ENCODE measurements at places on chromosomes 6 and 20. TPM values are rescaled to one million over a fixed set of nuclear protein-coding genes. Genes with fewer than 3 reads are reported as not detected.

MATN4 gene
- total RNA-seq = not detected

SLC24A3 gene
- 3.3 TPM for total RNA-seq

PRRT1 gene
- 0.49 TPM for total RNA-seq

PRR18 gene
- not detected for total RNA-seq

TSBP1 gene
- not detected for total RNA-seq

PLAGL1 gene
- 3.3 TPM for total RNA-seq

GRCh38 chr6:13066050-13066449 lies 262.3 kb downstream of the TBC1D7 start:
- no peaks in the 10 kb centered on the region for H3K4me1 ChIP-seq
- no peaks in the 10 kb centered on the region for H3K36me3 ChIP-seq
- no peak for DNase-seq
- H3K27me3 ChIP-seq = no peaks in the 10 kb centered on the region
- H3K4me3 ChIP-seq = no peak overlapping the region
- no peak overlapping the region for H3K27ac ChIP-seq

GRCh38 chr20:50449738-50450492 lies 60.3 kb upstream of the PTPN1 start:
- peaks cover 10% of the 10 kb centered on the region for H3K4me1 ChIP-seq
- DNase-seq = no peak
- H3K4me3 ChIP-seq = no peak overlapping the region
- no peak overlapping the region for H3K27ac ChIP-seq
- no peaks in the 10 kb centered on the region for H3K27me3 ChIP-seq
- no peaks in the 10 kb centered on the region for H3K36me3 ChIP-seq

GRCh38 chr20:46552460-46553420 lies 2.3 kb upstream of the OCSTAMP start:
- no peaks in the 10 kb centered on the region for H3K27me3 ChIP-seq
- no peaks in the 10 kb centered on the region for H3K4me1 ChIP-seq
- H3K4me3 ChIP-seq = no peak overlapping the region
- no peak for DNase-seq
- no peaks in the 10 kb centered on the region for H3K36me3 ChIP-seq

GRCh38 chr6:13336553-13336952 lies 8.2 kb upstream of the TBC1D7 start:
- peak overlapping the region; percentile 13 for H3K27ac ChIP-seq
- peak; percentile 68 for DNase-seq
- no peaks in the 10 kb centered on the region for H3K27me3 ChIP-seq
- H3K36me3 ChIP-seq = no peaks in the 10 kb centered on the region
- no peak overlapping the region for H3K4me3 ChIP-seq

GRCh38 chr6:13624871-13625288 lies 9.7 kb downstream of the NOL7 start:
- peaks cover 72% of the 10 kb centered on the region for H3K36me3 ChIP-seq
- H3K4me1 ChIP-seq = no peaks in the 10 kb centered on the region
- no peak overlapping the region for H3K4me3 ChIP-seq
- H3K27ac ChIP-seq = no peak overlapping the region

DNA sequence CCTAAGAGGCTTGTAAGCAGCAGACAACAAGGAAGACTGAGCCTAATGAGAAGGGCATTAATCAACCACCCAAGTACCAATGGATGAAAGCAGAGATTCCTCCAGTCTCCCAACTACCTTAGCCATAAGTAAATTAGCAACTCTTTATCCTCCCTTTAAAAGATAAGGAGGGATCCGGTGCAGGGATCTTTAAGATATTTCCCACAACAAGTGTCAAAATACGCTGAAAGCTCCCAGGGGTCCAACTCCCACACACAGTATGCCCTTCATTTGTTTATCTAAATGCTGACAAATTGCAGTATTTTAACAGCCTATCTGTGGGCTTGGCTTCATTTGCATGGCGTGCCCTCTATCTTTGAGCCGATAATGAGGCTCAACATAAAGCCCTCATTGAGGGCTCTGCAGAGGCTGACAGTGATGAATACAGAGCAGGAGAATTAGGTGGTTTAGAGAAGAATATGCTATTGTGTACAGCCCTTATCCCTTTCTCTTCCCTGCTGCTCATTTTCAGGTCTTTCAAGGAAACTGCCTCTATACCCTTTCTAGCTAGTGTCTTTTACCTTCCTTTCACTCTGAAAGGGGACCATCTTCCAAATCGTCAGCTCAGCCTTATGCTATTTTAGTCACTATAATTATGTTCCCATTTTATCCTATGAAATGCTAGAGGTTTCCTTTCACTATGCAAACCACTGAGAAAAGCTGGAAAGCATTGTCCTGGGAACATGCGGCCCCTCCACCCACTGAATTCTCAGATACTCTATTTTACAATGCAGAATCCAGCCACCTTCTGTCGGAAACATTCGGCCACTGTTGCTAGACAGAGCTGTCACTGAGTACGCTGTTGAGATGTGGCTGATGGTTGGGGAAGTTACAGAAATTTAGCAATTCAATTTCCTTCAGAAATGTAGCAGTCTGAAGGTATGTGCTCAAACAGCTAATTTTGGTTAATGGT lies 575.2 kb upstream of the JAG1 start:
- no peaks in the 10 kb centered on the region for H3K36me3 ChIP-seq
- H3K27me3 ChIP-seq = no peaks in the 10 kb centered on the region
- no peak overlapping the region for H3K27ac ChIP-seq
- H3K4me1 ChIP-seq = no peaks in the 10 kb centered on the region

GRCh38 chr6:154113392-154113791 lies 74.4 kb downstream of the OPRM1 start:
- H3K4me3 ChIP-seq = no peak overlapping the region
- no peak for DNase-seq

GRCh38 chr6:157478926-157479325 lies 97.9 kb downstream of the ZDHHC14 start:
- H3K4me3 ChIP-seq = no peak overlapping the region
- H3K4me1 ChIP-seq = no peaks in the 10 kb centered on the region
- DNase-seq = no peak
- H3K36me3 ChIP-seq = no peaks in the 10 kb centered on the region
